Kidney epithelial cell (primary cell): ENCODE measurements at places on chromosomes 5 and 9.

DNA sequence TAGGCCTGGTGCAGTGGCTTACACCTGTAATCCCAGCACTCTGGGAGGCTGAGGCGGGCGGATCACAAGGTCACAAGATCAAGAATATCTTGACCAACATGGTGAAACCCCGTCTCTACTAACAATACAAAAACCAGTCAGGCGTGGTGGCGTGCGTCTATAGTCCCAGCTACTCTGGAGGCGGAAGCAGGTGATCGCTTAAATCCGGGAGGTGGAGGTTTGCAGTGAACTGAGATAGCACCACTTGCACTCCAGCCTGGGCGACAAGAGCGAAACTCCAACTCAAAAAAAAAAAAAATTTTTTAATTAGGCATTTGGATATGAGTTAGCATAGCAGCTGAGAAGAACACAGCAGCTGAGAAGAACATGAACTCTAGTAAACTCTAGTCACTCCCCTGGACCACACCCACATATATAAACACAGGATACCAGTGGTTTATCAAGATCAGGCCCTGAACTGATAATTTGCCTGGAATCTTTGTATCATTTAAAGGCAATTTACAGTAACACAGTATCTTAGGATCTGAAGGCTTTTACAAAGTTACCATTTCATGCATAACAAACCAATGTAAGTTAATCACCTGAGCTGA, 4.6 kb upstream of the UGCG start:
- no peak for DNase-seq

GRCh38 chr9:128061275-128061960, 5.7 kb downstream of the NAIF1 start:
- no peak for DNase-seq

GRCh38 chr5:151107738-151108520, 27.1 kb upstream of the TNIP1 start:
- DNase-seq: no peak

- no peak for DNase-seq
Observed at GRCh38 chr5:80797428-80798024, 142.7 kb upstream of the DHFR start.

- no peak for DNase-seq
Observed at GRCh38 chr9:115739096-115739875, 414.3 kb upstream of the PAPPA start.

DNA sequence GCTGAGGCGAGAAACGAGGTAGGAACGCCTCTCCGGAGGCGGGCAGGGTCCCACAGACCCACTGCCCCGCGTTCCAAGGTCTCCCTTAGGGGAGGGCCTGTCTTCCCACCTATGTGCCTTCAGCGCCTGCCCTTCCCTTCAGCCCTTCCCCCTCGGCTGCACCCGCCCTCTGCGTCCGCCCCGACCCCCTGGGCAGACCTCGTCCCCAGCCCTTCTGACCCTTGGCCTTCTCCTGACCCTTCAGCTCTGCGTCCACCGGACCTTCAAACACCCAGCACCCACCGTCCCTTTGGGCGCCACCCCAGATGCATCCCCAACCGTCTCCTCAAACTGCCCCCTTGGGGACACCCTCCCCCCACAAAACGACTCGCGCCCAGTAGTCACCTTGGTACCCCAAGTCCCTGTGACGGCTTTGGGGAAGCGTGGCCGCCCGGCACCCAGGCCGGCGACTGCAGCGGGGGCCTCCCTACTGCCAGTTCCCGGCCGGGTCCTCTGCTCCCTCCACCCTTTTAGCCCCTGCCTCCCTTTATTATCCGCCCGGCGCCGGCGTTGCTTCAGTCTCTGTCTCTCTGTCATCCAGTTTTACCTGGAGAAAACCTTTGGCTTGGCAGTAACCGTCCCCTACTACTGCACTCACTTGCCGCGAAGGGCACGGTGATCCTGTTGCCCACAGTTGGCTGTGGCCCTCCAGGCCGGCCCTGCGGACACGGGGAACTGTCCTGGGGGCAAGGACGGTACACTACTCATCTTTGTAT, 421 bp downstream of the RUSC2 start:
- DNase-seq: no peak

DNA sequence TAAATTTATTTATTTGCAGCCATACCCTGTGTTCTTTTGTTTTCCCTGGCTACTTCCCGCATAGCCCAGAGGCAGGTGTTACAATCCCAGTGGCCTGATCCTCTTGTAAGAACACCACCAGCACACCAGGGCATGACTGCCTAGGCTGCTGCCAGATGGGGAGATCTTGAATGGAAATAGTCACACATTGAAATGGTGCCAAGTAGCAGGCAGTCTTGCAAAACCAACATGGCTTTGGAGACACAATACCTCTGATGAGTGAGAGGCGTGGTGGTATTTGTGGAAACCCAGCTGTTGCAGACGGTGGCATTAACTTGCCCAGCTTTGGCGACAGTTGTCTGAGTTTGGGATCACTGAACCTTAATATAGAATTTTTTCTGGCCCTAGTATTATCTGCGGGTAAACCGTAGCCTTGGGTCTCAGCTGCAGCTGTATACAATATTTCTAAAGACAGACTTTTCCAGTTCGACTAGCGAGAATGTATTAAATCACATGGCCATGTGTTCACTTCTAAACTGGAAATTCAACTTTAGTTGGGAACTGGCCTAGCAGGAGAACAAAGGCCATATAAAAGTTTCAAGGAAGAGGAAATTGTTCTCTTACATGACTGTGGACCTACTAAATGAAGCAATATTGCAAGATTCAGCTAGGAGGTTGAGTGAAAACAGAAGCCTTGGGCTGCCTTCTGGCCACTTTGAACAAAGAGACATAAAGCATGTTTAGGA, 277.0 kb downstream of the SMARCA2 start:
- no peak for DNase-seq

GRCh38 chr9:18352711-18353110, 121.2 kb upstream of the ADAMTSL1 start:
- no peak for DNase-seq

GRCh38 chr5:96172436-96172835, 210.8 kb upstream of the ELL2 start:
- DNase-seq: no peak

DNA sequence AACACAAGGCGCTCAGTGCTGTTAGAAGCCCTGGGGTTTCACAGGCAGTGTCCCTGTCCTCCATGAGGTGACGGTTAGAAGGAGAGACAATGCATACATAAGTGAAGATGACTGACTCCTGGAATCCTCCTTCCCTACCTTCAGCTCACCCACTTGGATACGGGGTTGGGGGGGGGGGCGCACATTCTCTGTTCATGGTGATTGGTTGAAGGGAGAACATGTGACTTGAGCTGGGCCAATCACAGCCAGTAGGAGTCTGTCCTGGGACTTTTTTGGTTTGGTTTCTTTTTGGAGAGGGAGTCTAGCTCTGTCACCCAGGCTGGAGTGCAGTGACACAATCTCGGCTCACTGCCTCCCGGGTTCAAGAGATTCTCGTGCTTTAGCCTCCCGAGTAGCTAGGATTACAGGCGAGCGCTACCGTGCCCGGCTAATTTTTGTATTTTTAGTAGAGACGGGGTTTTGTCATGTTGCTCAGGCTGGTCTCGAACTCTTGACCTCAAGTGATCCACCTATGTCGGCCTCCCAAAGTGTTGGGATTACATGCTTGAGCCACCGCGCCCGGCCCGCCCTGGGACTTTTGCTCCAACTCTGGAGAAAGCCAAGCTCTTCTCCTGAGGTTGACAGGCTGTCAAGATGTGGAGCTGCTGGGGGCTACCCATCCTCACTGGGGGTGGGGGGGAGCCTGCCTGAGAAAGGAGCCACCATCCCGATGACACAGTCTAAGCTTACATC, 30.8 kb downstream of the SH3PXD2B start:
- DNase-seq: no peak

- DNase-seq: no peak
Observed at GRCh38 chr9:10873999-10874398, 261.2 kb upstream of the PTPRD start.

GRCh38 chr9:98164912-98165311, 27.5 kb downstream of the CORO2A start:
- DNase-seq: no peak

GRCh38 chr5:110343616-110344015, 382.9 kb downstream of the TMEM232 start:
- no peak for DNase-seq

DNA sequence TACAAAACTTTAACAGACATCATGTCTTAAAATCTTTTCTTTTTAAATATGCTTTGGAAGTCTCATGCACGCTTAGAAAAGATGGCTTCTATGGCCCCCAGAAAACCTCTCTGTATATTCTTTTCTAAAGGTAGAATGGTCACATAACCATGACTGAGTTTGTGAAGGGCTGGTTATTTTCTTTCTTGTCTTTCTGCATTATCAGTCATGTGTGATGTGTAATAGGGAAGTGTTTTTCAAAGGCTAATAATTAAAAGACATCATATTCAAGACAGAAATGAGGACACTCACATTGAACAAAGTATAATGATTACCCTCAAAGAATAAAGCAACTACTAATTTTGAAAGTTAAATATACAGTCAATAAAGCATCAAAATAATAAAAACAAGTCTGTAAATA, 253.4 kb downstream of the TRPM3 start:
- no peak for DNase-seq
